ENCODE measurements at places on chromosomes 4 and X. TPM values are rescaled to one million over a fixed set of nuclear protein-coding genes. Genes with fewer than 3 reads are reported as not detected.

MND1 gene
- total RNA-seq = 41.9 TPM

GIMD1 gene
- total RNA-seq = not detected

- no peak for DNase-seq
- H3K27ac ChIP-seq = peak overlapping the region; percentile 19
Observed at GRCh38 chr4:1851575-1852410, 4.2 kb downstream of the LETM1 start.

DNA sequence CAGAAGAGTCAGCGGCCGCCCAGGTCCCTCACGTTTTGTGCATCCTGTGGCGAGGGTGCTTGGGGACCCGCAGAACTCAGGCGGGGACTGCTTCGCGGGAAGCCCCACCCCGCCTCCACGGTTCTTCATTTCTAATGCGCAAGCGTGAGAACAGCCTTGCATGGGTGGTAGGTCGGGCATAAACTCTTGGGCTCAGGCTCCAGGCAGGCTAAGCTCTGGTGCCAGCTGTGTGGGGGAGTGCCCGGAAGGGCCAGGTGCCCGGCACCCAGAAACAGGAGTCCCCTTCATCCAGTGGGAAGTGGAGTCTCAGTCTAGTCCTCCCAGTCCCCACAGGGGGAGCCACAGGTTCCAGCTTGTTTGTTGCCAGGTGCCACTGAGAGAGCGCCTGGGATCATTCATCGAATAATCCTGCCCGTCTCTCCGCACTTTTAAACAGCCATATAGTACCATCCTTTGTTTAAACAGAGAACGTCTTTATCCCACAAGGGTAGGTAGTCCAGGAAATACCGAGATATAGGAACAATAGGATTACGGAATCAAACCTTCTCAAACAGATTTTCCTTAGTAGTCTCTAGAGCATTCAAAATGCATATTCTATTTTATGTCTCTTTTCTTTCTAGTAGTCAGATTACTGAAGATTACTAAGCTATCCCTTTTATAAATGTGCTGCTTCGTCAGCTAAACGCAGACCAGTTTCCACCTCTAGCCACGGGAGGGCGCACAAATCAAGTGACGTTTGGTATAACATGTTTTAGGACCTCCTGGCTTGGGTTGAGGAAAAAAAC lies 12.7 kb upstream of the RBBP7 start:
- no peaks in the 10 kb centered on the region for H3K4me1 ChIP-seq
- peak overlapping the region; percentile 69 for H3K4me3 ChIP-seq
- peak overlapping the region; percentile 86 for H3K27ac ChIP-seq
- DNase-seq = peak; percentile 82
- no peaks in the 10 kb centered on the region for H3K27me3 ChIP-seq
- H3K36me3 ChIP-seq = no peaks in the 10 kb centered on the region

DNA sequence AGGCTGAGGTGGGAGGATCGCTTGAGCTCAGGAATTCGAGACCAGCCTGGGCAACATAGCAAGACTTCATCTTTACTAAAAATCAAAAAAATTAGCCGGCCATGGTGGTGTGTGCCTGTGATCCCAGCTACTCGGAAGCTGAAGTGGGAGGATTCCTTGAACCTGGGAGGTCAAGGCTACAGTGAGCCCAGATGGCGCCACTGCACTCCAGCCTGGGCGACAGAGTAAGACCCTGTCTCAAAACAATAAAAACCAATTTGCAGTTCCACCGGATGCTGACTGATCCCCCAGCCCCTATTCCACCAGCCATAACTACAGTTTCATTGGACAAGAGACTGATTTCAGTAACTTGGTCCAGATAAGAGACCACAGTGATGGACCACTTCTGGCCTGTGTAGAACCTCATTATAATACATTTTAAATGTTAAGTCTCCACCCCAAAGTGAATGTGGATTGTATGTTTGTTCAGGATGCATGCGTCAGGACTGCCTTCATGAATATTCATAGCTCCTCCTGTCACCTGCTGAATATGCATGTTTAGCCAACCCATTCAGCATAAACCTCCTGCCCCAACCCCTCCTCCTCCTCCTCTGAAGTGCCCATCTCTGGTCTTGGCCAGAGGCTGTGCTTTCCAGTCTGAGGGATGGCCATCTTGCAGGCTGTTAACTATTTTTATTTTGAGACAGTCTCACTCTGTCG lies 2.3 kb upstream of the SLBP start:
- peak overlapping the region; percentile 98 for H3K27ac ChIP-seq
- peaks cover 52% of the 10 kb centered on the region for H3K4me1 ChIP-seq
- DNase-seq = no peak
- H3K36me3 ChIP-seq = peaks cover 57% of the 10 kb centered on the region
